ENCODE measurements at places on chromosomes 1 and 21.

GRCh38 chr1:235873571-235873970 is 6.9 kb upstream of the LYST start:
- no peak for DNase-seq

GRCh38 chr1:69485616-69486015 is 82.1 kb upstream of the LRRC7 start:
- no peak for DNase-seq

DNA sequence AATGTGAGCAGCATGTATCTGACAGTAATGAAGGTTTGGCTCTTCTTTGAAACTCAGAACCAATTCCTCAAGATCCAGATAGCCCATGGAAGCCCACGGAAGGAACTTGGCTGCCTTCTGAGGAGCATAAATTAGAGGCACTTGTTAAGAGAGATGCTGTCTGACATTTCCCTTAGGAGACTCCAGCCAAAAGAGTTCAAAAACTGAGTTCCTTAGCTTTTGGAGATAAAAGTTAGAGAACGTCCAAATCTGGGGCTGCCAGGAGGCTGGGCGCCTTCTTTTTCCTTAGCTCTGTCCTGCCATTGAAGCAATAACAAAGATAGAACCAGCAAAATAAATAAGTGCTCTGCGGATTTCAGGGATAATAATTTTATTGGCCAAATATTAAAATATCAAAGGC is 439.6 kb upstream of the USP24 start:
- DNase-seq: no peak

GRCh38 chr1:113178106-113178505 is 105.1 kb downstream of the LRIG2 start:
- no peak for DNase-seq

DNA sequence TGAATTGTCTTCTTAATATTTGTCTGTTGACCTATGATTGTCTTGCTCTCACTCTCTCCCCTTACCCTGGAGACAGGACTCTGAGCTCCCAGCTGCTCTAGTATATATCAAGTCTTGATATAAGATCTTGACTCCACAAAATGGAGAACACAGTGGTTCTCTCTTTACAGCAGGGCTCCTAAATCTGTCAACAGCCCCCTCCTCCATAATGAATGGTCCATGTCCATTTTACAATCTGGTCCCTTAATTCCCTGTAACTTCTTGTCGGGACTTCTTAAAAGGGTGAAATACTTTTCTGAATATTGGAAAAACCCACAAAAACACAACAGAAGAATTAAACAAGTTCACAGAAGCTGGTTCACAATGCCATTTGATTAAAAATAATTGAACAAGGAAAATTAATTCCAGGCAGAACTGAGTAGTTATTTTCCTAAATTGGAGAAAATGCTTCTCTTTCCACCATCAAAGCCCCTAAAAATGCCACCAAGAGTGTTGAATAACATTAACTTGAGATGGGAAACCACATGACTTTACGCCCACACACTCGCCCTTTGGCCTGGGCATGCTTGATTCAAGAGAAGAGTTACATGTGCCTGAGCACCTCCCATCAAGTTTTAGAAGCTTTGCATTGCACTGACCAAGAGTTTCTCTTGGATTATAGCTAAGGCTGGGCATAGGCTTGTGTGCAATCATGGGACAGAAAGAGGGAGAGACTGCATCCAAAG is 109.8 kb downstream of the TOMM20 start:
- no peak for DNase-seq

- no peak for DNase-seq
Measured at GRCh38 chr1:229224308-229224707, 46.6 kb upstream of the RAB4A start.

- DNase-seq: no peak
Measured at GRCh38 chr1:205495237-205495823, 9.1 kb upstream of the CDK18 start.

DNA sequence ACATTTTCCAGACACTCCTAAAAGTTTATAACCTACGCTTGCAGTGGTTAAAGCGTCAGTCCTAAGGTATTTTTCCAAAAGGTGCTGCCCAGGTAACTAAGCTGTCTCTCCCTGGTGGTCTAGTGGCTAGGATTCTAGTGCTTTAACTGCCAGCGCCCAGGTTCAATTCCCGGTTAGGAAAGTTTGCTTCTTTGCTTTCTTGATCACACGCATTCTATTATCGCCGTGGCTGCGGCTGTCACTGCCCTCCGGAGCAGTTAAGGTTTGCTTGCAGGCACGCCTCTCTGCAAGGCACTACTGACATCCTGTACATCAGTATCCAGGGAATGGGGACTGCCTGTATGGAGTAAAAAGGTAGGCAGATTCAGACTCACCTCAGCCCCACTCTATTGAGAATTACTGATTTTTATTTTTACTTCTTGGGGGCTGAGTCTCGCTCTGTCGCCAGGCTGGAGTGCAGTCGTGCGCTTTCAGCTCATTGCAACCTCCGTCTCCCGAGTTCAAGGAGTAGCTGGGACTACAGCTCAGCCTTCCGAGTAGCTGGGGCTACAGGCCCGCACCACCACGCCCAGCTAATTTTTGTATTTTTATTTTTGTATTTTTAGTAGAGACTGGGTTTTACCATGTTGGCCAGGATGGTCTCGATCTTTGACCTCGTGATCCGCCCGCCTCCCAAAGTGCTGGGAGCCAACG is 53.2 kb upstream of the CFAP126 start:
- no peak for DNase-seq

DNA sequence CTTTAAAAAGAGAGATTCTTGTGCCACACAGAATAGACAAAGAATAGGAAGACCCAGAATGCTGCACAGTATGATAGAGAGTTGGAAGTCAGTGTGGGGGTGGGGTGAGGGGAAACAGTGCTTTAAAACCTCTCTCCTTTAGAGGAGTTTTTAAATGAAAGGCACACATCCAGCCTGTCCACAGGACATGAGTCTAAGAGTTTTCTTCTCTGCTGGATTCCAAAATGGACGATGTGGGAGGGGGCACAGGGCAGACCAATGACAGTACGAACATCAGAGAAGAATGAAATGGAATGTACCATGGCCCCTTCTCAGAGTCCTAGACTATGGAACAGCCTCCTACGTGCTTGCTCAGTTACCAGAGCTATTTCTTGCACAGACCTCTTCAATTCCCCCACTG is 458.2 kb upstream of the DAB1 start:
- DNase-seq: no peak

- DNase-seq: no peak
Measured at GRCh38 chr1:9472386-9473031, 66.8 kb upstream of the SLC25A33 start.

- no peak for DNase-seq
Measured at GRCh38 chr1:35377555-35377954, 109.0 kb downstream of the ZMYM4 start.

GRCh38 chr21:43604505-43605204 is 54.6 kb downstream of the HSF2BP start:
- no peak for DNase-seq

DNA sequence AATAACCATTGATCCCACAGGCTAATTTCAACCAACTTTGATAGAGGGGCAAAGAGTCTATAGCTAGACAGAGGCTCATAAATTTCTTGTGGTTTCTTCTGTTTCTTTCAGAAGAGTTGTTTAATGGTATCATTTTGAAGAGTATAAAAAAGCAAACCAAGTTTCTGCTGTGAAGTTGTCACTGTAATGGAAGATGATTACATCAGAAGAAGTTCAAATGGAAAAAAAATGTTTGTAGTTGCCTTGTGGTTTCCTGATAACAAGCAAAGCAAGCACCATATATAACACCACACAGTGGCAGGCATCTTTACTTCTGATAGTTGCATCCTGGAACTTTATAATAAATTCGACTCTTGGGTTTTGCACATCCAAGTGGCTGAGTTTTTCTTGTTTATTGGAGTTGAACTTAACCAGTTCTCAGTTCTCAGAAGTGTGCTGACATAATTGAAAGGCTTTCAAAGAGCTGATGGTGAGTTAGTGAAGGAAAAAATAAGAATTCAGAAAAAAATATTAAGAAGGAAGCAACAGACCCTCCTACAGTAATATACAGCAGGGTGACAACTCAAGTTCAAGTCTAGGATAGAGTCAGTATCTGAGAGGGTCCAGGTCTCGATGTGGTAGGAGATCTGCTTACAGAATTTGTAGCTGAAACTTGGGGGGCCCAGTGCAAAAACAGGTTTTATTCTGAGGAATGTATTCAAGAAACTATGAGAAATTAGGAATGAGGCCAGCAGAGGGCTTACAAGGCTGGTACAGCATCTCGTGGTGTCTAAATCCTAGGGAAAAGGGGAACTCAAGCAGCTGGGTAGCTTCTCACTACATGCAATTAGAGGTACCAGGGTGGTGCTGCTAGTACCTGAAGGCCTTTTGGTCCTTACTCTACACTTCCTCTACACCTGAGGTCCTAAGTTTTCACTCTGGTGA is 123.5 kb downstream of the CRB1 start:
- no peak for DNase-seq

DNA sequence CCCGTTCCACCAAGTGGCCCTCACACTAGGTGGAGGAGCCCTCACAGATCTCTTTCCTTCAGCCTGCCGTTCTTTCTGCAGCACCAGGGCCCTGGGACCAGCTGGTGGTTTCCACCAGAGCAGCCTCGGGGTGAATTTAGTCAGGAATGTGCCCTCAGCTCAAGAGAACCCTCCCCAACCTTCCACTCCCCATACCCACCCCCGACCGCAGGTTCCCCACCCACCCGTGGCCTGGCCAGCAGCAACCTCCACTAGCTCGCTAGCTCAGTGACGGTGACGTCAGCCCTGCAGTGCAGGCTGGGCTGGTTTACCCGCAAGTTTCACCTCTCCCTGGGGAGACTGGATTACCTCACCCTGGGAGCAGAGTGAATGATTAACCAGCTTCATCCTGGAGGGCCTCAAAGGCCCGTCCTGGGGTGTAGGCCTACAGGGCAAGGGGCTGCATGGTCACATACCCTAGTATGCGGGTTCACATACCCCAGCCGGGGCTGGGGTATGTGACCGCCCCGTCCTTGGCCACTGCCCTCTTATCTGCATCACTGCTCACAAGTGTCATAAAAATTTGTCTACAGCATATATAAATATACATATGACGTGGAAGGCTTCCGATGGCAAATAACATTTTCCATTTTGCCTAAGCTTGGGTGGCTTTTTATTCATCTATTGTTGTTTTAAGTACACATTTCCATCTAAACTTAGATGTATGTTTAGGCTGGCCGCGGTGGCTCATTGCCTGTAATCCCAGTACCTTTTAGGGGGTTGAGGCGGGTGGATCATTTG is 24.5 kb downstream of the ELF3 start:
- DNase-seq: no peak

GRCh38 chr1:235625831-235626230 is 23.8 kb downstream of the GNG4 start:
- no peak for DNase-seq

GRCh38 chr1:116472431-116472961 is 98.3 kb downstream of the CD58 start:
- DNase-seq: no peak

DNA sequence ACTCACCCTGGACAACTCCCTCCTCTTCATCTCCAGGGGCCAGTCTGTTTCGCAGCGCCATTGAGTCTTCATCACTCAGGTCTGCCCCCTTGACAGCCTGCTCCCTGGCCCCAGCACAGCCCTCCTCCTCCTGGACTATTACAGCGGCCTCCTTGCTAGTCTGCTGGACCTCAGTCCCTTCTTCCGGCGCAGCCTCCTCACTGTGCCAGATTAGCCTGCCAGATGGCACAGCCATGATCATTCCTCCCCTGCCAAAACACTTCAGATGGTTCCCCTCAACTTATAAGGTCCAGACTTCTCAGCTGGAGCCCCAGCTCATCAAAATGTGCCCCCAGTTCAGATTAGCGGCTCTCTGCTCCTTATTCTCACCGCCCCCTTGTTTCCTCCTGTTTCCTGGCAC is 7.0 kb upstream of the CELSR2 start:
- no peak for DNase-seq

- no peak for DNase-seq
Measured at GRCh38 chr1:64962441-64962840, 3.9 kb downstream of the JAK1 start.

DNA sequence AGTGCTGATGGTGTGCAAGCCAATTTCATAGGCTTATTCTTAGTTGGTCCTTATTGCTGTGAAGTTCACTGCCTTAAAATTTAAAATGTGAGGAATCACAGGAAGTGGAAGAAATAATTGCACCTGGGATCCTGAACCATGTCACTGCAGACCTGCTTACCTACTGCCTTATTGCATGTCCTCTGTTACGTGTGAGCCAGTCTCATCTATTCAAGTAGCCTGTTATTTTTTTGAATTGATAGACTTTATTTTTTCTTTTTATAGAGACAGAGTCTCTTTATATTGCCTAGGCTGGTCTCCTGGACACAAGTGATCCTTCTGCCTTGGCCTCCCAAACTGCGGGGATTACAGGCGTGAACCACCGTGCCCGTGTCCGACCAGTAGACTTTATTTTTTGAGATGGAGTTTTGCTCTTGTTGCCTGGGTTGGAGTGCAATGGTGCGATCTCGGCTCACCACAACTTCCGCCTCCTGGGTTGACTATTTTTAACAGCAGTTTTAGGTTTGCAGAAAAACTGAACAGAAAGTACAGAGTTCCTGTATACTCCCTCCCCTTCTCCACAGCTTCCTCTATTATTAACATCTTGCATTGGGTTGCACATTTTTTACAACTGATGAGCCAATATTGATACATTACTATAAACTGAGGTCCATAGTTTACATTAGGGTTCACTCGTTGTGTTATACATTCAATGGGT is 14.0 kb upstream of the DISC1 start:
- DNase-seq: no peak

DNA sequence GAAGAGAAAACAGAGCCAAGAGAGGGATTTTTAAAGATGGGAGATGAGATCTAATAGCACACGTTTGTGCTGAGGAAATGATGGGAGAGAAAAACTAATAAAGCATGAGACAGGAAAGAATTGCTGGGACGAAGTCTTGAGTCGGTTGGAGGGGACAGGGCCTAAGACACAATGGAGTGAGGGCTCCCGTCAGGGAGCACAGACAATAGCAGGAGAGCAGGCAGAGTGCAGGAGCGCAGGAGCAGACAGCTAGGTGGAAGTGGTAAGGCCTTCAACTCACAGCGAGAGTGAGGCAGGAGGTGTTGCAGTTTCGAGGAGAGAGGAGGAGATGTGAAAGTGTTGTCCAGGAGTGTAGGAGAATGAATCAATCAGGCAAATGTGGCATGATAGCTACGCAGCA is 59.9 kb upstream of the SOX13 start:
- no peak for DNase-seq

DNA sequence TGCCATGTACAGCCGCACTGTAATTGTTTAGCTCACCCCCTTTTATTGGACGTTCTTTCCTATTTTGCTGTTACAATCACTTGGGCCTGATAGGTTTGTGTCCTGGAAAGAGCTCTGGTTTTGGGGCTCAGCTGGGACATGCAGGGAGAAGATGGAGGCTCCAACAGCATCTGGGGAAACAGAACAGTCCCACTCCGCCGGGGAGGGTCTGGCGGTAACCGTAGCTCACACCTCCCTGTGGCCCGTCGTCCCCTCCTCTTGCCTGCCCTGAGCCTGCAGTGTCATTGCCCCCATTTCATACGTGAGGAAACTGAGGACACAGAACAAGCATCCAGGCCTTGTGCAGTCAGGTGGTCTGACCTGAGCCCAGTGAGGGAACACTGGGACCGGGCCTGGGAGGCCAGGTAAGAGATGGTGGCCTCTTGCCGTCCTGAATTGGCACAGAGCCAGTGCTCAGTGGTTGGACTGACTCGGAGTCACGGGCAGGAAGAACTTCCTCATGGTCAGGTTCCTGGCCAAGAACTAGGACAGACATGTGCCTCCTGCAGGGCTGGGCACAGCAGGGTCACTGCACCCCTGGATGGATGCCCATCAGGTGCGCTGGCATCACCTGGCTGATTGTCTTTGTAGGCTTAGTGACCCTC is 41.8 kb downstream of the S100B start:
- DNase-seq: no peak

All from stimulated activated CD8-positive, alpha-beta memory T cell treated with anti-CD3 and anti-CD28 coated beads, Interleukin-7, amount 100 ng/mL, for 1 hour (primary cell).